ENCODE measurements at places on chromosomes 1 and 21.
A peak's percentile ranks its signal among the peaks of the same experiment; 100 is the strongest.

GRCh38 chr1:227317011-227317451 is 1.3 kb downstream of the CDC42BPA start:
- DNase-seq, result peak; percentile 67

DNA sequence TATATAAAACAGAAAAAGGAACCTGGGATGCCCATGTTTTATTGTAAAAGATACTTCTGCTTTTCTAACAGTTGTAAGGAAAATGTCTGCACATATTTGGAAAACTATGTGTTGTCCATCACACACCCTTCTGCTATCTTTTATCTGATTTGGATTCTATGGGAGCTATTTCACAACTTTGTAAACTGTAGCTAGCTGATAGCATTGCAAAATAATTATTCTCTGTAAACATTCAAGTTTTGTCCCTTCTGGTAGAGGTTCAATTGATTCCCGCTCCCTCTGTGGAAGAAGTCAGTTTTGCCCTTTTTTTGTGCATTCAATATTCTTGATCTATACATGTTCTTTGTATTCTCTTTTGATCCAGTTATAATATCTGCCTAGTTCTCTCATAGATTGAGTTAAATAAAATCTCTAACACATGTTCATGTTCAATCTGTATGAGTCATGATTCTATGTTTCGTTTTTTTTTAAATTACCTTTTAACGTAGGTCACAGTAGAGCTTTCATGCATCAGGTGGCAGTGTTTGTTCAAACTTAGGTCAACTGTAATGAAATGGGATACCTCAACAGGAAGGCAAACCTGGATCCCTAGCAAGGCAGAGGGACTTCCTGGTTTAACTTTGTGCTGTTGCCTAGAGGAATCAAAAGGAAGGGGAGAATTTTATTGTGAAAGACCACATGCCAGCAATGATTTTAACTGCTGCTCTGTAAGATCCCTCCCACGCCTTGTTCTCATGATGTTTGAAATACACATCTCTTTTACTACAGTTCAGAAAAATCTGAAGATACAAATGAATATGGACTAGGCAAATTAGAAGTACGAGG is 26.0 kb upstream of the BCL9 start:
- no peak for DNase-seq

GRCh38 chr1:154998818-154999570 is 3.6 kb upstream of the ZBTB7B start:
- DNase-seq, result peak; percentile 87

DNA sequence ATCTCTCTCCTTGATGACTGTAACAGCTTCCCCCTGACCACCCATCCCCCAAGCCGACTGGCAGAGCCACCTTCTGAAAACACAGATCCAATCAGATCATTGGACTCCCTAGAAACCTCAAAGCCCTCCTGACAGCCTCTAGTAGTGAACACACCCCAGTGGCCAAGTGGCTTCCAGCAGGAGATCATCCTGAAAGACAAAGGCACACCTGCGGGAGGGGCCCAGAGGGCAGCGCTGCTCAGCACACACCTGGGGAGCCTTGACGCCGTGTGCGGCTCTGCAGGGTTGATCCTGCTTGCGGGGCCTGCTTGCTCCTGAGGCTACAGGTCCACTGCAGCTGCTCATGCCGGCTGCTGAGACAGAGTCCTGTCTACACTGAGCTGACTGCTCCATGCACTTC is 41.5 kb downstream of the SLC66A1 start:
- no peak for DNase-seq

GRCh38 chr1:178323067-178323466 is 173.7 kb downstream of the CLEC20A start:
- no peak for DNase-seq

DNA sequence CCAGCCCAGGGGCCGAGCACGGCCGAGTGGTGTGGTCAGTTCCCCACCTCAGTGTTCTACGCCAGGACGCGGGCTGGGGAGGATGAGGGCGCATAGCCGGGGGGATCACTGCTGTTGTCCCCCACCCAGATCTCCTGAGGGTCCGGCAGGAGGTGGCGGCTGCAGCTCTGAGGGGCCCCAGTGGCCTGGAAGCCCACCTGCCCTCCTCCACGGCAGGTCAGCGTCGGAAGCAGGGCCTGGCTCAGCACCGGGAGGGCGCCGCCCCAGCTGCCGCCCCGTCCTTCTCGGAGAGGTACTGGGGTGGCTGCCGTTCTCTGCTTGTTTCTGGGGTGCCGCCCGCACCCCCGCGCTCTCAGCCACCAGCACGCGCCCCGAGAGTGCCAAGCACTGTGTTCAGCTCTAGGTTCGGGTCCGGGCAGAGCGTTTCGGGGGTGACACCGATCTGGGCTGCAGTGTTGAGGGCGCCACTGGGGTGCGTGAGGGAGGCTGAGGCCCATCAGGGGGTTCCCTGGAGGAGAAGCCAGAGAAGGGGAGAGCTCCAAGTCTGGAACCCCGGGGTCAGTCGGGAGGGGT is 17.4 kb downstream of the SAMD11 start:
- no peak for DNase-seq

DNA sequence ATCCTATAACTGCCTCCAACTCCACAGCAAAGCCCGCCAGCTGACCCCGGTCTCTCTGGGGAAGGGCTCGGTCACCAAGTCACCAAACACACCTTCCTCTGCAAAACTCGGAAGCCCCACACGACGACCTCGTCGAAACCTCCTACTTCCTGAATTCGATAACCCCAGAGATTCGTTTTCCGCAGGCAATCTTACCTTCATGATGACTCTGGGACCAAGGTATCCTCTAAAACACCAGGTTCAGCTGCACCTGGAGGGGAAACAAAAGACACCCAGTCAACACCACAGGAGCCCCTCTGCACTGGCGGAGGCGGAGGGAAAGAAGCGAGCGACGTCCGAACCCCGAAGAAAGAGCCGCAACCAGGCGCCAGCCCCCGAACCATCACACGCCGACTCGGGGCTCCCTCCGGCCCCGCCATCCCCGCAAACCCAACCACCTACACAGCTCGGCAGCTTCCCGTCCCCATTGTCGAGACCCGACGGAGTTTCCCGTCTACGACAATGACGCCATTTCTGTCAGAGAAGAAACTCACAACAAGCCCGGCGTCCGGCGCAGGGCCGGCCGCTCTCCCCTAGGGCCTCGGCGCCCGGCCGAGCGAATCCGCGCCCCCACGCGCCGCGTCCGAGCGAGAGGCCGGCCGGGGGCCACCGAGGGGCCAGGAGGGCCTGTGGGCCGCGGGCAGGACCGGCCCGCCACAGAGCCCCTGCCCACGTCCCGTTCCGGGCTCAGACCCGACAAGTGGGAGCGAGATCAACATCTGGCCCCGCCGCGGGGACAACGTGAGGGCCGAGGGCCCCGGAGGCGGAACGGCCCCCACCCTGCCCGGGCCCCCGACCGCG is 1.0 kb downstream of the ARID4B start:
- DNase-seq, result peak; percentile 51

DNA sequence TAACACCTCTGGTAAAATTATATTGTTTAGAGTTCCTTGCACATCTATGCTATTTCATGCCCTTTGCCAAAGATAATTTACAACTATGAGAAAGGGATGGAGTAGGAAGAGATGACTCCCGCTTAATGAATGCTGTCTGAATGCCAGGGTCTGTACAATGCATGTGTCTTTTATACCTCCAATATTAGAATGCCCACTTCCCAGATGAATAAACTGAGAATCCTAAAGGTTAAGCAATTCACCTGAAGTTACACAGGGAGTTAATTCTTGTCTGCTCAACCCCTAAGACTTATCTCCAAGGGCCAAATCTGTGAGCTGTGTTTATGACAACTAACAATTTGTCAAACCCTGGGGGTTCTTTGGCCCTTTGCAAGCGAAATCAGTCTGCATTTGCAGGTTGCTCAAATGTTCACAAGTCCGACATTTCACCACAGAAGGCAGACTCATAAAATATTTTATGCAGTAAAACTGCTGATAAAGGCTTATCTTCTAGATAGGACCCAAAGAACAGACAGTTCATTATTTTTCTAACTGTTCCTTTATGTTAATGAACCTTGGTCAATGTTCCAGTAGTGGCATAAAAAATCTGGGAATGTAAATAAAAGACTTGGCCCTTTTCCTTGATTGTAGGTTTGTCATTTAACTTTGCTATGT is 50.2 kb upstream of the ATP1A1 start:
- DNase-seq, result no peak

- DNase-seq, result no peak
Observed at GRCh38 chr1:225299624-225300023, 128.2 kb downstream of the LBR start.

- no peak for DNase-seq
Observed at GRCh38 chr1:105678334-105678733, 1378.1 kb upstream of the PRMT6 start.

DNA sequence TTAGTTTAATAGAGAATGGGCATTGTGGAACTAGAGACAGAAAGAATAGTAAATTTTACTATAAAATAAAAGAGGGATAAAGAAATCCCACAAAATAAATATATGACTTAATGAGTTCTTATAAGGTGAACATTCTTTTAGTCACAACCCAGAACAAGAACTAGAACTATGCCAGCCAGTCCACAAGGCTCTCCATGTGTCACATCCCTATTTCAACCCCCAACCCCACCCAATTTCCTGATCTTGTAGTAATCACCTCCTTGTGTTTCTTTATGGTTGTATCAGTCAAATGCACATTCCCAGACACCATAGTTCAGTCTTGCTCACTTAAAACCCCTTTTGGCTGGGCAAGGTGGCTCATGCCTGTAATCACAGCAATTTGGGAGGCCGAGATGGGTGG is 662.3 kb upstream of the CAMK1G start:
- DNase-seq, result no peak

DNA sequence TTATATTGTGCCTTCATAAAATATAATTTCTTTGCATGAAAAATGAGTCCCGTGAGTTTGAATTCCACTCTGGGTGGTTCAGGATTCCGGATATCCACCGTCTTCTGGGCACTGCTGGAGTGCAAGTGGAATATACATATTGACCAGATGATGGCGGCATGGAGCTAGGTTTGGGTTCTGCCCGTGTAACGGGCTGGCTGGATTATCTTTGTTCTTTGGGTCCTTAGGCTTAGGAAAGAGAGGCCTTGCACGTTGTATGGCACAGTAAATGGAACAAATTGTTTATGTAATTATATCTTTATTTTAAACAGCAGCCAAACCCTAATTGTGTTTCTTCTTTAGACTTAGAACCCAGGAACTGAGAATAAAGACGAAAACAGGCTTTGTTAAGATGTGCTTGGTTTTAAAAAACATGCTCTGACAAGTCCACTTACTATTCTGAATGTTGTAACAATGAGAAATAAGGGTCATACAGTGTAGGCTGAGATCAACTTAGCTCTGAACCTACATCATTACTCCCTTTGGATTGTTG is 13.5 kb upstream of the ACBD6 start:
- DNase-seq, result peak; percentile 90

DNA sequence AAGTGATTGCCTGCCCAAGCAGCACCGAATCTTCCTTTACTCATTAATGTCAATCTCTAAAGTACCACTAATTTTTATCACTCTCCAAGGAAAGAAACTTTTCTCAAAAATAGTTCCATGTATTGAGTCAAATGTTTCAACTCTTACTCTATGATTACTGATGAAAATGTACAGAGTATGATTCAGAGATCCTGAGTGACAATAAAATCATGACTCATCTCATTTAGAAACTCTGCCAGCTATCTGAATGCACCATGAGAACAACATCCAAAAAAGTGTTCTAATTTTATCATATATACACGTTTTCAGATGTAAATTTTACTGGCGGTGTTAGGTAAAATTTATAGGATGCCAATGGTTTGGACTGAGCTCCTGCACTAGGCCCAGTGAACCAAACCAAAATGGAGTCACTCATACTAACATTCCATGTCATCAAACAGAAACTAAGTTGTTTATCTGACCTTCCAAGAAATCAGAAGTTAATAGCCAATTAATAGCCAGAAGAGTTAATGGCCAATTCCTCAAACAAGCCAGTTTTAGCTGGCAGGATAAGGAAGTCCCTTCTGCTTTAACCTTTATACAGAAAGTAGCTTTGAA is 22.6 kb downstream of the PLPPR5 start:
- DNase-seq, result no peak
